ENCODE measurements at places on chromosomes 12 and 14.

GRCh38 chr12:118098401-118098800 lies 5.4 kb downstream of the VSIG10 start:
- DNase-seq, result no peak
- H3K27ac ChIP-seq, result no peak overlapping the region
- H3K27me3 ChIP-seq, result no peaks in the 10 kb centered on the region
- H3K36me3 ChIP-seq, result no peaks in the 10 kb centered on the region
- no peak overlapping the region for H3K4me3 ChIP-seq

DNA sequence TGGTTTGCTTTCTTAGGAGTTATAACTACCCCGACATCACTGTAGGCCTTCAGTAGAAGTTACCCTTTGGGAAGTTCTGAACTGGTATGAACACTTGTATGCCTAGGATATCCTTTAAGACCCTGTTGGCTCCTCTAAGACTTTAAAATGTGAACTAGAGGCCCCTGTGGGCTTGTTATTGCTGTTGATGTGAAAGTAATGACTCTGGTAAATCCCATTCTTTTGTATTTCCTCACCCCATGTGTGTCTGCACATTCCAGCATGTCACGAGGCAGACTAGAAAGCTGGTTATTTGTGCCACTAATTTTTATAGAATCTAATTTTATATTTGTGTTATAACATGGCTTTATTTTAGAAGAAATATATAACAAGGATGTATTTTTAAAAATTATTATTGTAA lies 48.9 kb downstream of the SERPINA10 start:
- no peak overlapping the region for H3K27ac ChIP-seq
- H3K36me3 ChIP-seq, result no peaks in the 10 kb centered on the region
- no peak for DNase-seq
- H3K4me1 ChIP-seq, result no peaks in the 10 kb centered on the region

GRCh38 chr12:21828136-21828775 lies 53.8 kb upstream of the KCNJ8 start:
- H3K27ac ChIP-seq, result no peak overlapping the region
- DNase-seq, result peak; percentile 34

DNA sequence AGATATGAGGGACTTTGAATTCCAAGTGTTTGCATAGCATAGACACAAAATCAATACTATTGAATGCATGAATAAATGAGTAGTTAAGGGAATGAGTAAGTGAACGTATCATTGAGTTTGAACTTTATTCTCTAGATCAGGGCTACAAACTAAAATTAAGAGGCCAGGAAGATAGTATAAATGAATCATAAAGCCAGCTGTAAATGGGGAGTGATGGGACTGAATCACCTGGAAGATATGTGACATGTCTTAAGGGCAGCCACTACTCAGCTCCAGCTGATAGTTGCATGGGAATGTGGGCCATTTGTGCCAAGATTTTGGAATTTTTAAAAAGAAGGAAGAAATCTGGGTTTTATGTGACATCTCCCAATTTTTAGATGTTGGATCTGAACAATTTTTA lies 229.9 kb downstream of the AKAP6 start:
- H3K27me3 ChIP-seq, result no peaks in the 10 kb centered on the region
- peak overlapping the region; percentile 65 for H3K27ac ChIP-seq
- H3K4me3 ChIP-seq, result no peak overlapping the region
- peaks cover 8% of the 10 kb centered on the region for H3K36me3 ChIP-seq
- H3K4me1 ChIP-seq, result no peaks in the 10 kb centered on the region
- no peak for DNase-seq

GRCh38 chr12:94732367-94732990 lies 82.1 kb upstream of the TMCC3 start:
- peak; percentile 27 for DNase-seq
- no peaks in the 10 kb centered on the region for H3K4me1 ChIP-seq
- no peaks in the 10 kb centered on the region for H3K36me3 ChIP-seq
- no peak overlapping the region for H3K4me3 ChIP-seq

DNA sequence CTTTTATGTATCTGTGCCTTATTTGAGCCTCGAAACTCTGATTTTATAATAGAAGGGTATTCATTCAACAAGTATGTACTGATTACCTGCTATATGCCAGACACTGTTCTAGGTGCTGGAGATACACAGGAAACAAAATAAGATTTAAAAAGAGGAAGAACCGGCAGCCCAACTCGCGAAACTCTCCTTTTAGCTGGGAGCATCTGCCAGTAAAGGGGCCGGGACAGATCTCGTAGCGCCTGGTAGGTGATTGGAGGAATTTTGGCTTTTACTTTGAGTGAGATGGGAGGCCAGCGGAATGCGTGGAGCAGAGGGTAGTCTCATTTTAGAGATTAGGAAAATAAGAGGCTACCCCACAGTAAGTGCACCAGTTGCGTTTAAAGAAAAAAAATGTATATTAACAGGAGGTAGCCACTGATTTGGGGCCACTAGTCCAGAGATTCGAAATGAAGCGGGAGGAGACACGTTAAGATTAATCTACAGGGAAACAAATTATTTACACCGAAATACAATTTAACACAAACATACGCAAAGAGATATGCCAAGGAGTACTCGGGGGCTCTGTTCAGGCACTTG lies 520 bp upstream of the MON2 start:
- H3K4me1 ChIP-seq, result peaks cover 6% of the 10 kb centered on the region
- no peaks in the 10 kb centered on the region for H3K27me3 ChIP-seq
- peak; percentile 71 for DNase-seq
- peak overlapping the region; percentile 97 for H3K27ac ChIP-seq
- peak overlapping the region; percentile 50 for H3K4me3 ChIP-seq

DNA sequence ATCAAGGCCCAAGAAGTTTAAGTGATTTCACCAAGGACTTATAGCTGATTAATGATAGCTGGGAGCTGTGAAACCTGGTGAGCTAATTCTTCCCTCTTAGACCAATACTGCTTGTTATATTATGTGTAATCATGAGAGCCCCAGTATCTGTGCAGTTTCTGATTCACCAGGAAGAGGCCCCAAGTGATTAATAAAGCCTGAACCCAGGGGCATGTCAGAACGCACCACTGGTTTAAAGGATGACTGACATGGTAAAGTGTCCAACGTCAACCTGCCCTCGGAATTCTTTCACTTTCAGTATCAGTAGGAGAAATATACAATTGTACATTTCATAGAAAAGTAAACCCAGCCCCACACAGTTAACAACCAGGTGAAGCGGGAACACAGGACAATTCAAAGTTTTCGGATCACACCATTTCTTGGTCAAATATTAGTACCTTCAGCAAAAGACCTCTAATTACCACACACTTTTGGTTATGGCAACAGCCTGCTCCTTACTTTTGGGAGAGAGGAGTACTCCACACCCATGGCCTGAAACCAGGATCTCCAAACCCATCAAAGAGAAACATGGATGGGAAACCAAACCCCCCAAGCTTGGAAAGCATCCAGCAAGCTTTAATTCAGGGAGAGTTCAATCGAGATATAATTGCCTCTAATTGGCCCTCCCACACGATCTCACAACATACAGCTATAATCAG lies 28.5 kb downstream of the TMCC3 start:
- H3K27ac ChIP-seq, result peak overlapping the region; percentile 31
- no peak overlapping the region for H3K4me3 ChIP-seq
- no peak for DNase-seq
- H3K36me3 ChIP-seq, result no peaks in the 10 kb centered on the region
- no peaks in the 10 kb centered on the region for H3K27me3 ChIP-seq
- peaks cover 2% of the 10 kb centered on the region for H3K4me1 ChIP-seq

DNA sequence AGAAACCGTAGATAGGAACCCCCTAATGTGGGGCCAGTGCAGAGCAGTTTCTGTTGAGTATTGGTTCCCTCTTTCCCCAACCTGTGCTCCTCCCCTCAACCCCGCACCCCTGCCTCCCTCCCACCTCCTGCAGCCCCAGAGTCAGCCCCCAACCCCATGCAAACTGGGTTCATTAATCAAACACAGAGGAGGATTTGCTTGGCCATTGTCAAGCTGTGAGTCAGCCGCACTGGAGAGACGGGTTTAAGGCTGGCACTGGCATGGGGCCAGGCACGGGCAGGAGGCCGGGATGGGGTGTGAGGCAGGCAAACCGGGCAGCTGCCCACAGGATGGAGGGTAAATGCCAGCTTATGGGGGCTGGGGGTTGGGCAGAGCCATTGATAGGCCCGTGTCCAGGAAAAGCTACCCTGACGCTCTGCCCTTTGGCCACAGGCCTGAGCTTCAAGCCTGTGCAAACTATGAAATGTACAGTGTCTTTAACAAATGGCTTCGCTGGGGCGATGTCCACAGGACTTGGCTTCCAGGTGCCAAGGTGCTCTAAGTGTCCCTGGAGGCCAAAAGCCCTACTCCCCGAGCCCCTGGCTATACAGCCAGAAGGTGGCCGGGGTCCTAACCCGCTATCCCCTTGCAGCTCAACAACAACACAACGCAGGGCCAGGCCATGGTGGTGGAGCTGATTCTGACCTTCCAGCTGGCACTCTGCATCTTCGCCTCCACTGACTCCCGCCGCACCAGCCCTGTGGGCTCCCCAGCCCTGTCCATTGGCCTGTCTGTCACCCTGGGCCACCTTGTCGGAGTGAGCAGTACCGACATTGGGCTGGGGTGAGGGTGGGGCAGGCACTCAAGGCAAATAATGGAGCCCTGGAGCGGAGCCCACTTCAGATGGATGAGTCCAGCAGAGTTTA lies 1.4 kb downstream of the AQP5 start:
- H3K27ac ChIP-seq, result no peak overlapping the region
- DNase-seq, result peak; percentile 11
- H3K36me3 ChIP-seq, result no peaks in the 10 kb centered on the region
- H3K4me1 ChIP-seq, result peaks cover 8% of the 10 kb centered on the region
- H3K27me3 ChIP-seq, result peaks cover 21% of the 10 kb centered on the region

GRCh38 chr14:35401422-35402265 lies 2.9 kb downstream of the NFKBIA start:
- peaks cover 46% of the 10 kb centered on the region for H3K4me1 ChIP-seq
- peaks cover 31% of the 10 kb centered on the region for H3K36me3 ChIP-seq
- no peaks in the 10 kb centered on the region for H3K27me3 ChIP-seq
- no peak for DNase-seq
- peak overlapping the region; percentile 85 for H3K4me3 ChIP-seq

GRCh38 chr12:123828854-123829547 lies 66.9 kb downstream of the DNAH10 start:
- H3K27ac ChIP-seq, result no peak overlapping the region
- no peaks in the 10 kb centered on the region for H3K36me3 ChIP-seq
- DNase-seq, result no peak
- H3K4me3 ChIP-seq, result no peak overlapping the region

DNA sequence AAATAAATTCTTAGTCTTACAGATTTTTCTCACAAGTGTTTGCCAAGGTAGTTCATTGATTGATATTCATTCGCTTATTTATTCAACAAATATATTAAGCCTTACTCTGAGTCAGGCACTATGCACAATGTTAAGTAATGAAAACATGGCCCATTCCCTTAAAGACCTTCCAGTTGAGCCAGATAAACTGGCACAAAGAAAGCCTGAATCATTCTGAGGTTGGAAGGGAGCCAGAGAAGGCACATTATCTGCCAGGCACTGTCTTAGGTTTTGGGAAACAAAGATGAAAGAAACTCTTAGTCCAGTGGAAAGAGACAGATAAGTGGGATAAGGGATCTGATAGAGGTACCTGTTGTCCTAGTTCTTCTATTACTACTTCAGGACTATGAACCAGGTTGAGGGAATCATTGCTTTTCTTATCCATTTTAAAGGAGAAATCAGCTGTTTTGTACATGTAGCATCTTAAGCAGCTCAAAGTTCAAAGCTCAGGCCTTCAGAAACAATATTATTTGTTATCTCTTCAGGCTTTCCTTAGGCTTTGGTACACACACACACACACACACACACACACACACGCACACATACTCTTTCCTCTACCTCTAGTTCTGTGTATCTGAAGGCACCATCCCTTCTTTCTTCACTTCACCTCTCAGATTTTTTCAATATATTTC lies 27.0 kb downstream of the PDE6H start:
- no peaks in the 10 kb centered on the region for H3K27me3 ChIP-seq
- no peak overlapping the region for H3K27ac ChIP-seq
- peaks cover 7% of the 10 kb centered on the region for H3K4me1 ChIP-seq
- no peak overlapping the region for H3K4me3 ChIP-seq
- DNase-seq, result no peak
- H3K36me3 ChIP-seq, result no peaks in the 10 kb centered on the region

- no peaks in the 10 kb centered on the region for H3K27me3 ChIP-seq
- no peak for DNase-seq
- no peak overlapping the region for H3K4me3 ChIP-seq
Measured at GRCh38 chr12:57793920-57794319, 11.3 kb downstream of the TSFM start.

DNA sequence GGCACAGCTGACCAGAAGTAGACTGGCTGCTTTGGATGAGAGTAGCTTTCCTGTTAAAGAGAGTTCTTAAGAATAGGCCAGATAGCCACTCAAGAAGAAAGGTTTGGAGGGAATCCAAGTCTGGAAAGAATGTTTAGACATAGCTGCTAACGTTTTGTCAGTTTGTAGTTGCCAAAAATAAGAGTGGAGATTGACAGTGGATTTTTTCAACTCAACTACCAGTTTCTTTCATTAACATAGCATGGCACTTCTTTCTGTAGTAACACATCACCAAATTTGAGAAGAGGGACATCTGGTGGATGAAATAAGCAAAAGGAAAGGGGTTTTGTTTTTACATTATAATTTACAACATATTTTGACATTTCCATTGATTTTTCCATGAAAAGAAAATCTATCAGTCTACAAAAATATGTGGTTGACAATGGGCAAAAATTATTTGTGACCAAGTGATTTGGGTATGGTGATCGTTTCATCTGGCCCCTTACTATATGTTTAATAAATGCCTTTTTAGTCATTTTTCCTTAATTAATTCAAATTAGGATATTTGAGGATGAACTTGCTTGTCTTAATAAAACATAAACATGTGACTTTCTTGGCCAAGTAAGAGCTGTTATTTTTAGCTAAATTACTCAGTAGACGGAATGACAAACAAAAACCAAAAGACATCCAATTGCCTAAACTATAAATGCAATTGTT lies 71.1 kb downstream of the PTPRR start:
- H3K27me3 ChIP-seq, result no peaks in the 10 kb centered on the region
- H3K27ac ChIP-seq, result no peak overlapping the region
- no peaks in the 10 kb centered on the region for H3K36me3 ChIP-seq
- peaks cover 15% of the 10 kb centered on the region for H3K4me1 ChIP-seq

- peaks cover 13% of the 10 kb centered on the region for H3K4me1 ChIP-seq
- DNase-seq, result no peak
- H3K27ac ChIP-seq, result no peak overlapping the region
- no peaks in the 10 kb centered on the region for H3K27me3 ChIP-seq
- no peak overlapping the region for H3K4me3 ChIP-seq
Measured at GRCh38 chr14:90543876-90544275, 147.0 kb downstream of the CALM1 start.

DNA sequence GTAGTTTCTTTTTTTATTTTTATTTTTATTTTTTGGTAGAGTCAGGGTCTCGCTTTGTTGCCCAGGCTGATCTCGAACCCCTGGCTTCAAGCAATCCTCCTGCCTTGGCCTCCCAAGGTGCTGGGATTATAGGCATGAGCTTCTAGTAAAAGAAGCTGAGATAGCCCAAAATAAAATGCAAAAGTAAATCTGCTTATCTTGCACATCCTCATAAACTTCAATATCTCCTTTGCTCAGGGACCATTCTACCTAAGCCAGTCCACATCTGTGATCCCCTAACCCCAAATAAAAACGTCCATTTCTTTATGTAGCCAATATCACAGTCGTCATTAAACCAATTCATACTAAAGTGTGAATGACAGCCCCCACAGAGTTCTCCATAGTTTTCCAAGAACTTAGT lies 36.3 kb downstream of the ATF7 start:
- no peaks in the 10 kb centered on the region for H3K27me3 ChIP-seq
- DNase-seq, result no peak
- peaks cover 16% of the 10 kb centered on the region for H3K4me1 ChIP-seq
- H3K36me3 ChIP-seq, result no peaks in the 10 kb centered on the region

GRCh38 chr12:111488271-111488670 lies 82.5 kb downstream of the SH2B3 start:
- H3K36me3 ChIP-seq, result peaks cover 39% of the 10 kb centered on the region
- no peaks in the 10 kb centered on the region for H3K4me1 ChIP-seq
- H3K27me3 ChIP-seq, result no peaks in the 10 kb centered on the region

GRCh38 chr12:119180380-119181040 lies 1.8 kb downstream of the HSPB8 start:
- peaks cover 7% of the 10 kb centered on the region for H3K4me1 ChIP-seq
- H3K4me3 ChIP-seq, result peak overlapping the region; percentile 53
- no peaks in the 10 kb centered on the region for H3K36me3 ChIP-seq
- H3K27ac ChIP-seq, result peak overlapping the region; percentile 90

Data from lung (tissue), 17 donors.